Chondrocyte (in vitro differentiated cells): ENCODE measurements at places on chromosomes 1 and 21. TPM values are rescaled to one million over a fixed set of nuclear protein-coding genes. Genes with fewer than 3 reads are reported as not detected.

S100A13 gene
- total RNA-seq = 98.2 to 113 TPM (median 98.4 TPM) in 3 replicates

TEDDM1 gene
- total RNA-seq = not detected in 3 replicates

ETS2 gene
- total RNA-seq = 12.0 to 14.2 TPM (median 13.6 TPM) in 3 replicates

EFNA4 gene
- 8.9 to 10.6 TPM (median 9.7 TPM) in 3 replicates for total RNA-seq

DNA sequence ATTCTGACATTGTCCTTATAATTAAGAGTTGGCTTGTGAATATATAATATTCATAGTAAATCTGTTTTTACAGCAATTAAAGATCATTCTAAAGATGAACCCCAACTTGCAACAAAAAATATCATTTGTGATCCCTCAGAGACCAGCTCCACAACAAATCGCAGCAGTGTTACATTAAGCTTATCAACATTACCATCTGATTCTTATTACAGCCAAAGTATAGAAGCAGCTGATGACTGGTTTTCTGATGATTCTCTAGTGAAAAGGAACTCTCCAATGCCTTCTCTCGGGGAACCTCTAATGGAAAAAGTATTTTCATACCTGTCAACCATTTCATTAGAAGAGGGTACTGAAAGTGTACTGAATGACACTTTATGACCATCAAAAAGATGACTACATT lies 45.4 kb downstream of the C1orf185 start:
- no peak for DNase-seq

- no peak for DNase-seq
These were observed 56.2 kb downstream of the COL24A1 start for GRCh38 chr1:86100401-86100800.

- no peak for DNase-seq
These were observed 51.3 kb downstream of the TEX35 start for GRCh38 chr1:178564086-178564782.

GRCh38 chr1:22283596-22283995 lies 140.7 kb upstream of the WNT4 start:
- DNase-seq = no peak

DNA sequence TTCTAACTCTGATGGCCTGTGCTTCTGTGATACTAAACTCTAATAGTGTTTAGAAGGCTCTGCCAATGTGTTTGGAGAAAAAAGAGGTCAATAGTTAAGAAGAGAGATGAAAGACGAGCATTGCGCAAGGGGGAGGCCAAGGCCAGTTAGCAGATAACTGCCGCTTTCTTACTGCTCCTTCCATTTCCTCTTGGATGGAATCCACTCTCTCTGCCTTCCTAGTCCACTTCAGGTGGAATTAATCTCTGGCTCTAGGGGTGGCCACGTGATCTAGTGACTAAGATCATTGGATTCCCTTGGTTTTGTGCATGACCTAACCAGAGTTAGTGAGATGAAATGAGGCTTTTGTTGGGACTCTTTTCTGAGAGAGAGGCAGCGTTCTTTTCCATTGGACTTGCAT lies 148.3 kb downstream of the ACTL8 start:
- DNase-seq = no peak

DNA sequence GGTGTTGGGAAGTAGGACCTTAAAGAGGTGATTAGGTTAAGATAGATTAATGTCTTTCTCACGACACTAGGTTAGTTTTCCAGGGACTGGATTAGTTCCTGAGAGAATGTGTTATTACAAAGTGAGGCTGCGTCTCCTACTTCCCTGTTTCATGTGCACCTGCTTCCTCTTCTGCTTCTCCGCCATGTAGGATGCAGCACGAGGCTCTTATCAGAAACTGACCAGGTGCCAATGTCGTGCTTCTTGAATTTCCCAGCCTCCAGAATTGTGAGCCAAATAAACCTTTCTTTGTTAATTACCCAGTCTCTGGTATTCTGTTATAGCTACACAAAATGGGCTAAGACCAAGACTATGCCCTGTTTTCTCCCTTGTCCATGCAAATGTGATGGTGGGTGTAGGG lies 152.2 kb upstream of the LMO4 start:
- DNase-seq = no peak

DNA sequence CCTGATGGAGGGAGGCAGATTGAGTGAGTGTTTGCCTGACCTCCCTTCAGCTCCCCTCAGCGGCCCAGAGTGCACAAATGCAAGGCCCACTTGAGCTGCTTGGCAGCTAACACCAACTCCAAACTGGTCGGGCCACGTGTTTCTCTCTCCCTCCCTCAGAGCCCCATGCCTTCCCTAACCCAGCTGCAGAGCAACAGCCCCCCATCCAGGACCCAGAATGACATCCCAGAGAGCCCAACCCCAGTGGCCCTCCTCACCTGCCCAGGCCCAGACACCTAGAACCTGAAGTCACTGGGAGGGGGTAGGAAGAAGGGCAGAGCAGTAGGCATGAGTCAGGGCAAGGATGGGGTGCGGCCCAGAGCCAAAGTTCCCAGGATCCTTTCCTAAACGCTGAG lies 789 bp upstream of the S100A14 start:
- peak; percentile 77 for DNase-seq

DNA sequence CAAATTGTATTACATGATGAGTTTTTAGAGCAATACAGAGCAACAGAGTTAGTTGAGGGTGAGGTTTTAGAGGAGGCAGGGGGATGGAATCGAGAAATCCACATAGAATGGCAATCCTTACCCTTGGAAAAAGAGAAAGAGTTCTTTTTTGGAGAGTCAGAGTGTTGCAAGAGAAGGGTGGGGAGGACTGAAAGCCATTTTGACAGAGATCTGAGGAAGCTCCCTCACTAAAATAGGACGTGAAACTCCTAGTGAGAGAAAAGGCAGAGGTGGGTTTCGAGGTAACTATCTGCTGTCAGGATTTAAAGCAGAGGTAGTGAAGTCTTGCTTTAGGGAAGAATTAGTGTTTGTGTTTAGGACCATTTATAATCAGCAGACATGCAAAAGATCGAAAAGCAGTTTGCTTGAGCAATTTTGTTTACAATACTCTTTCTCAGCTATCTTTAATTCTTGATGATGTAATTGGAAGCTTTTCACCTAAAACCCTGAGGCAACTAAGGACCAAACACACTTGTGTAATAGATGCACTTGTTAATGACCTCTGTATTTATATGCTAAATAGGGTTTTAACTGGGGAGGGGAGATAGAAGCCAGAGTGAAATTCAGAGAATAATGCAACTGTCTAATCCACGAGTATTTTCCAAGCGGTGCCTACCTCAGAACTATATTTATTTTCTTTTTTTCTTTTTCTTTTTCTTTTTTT lies 20.0 kb downstream of the ADAMTS5 start:
- DNase-seq = no peak

DNA sequence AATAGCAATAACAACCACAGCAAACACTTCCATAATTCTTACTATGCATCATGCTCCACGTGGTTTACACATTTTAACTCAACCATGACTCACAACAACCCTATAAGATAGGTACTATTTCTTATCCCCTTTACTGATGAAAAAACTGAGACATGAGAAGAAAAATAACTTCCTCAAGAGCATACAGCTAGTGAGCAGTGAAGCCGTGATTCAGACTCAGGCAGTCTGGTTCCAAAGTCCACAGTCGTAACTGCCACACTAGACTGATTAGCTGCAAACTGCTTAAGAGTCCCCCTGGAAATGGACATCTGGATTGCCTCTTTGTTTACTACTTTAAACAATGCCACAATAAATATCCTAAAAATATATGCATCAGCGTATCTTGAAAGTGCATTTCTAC lies 55.7 kb downstream of the PLD5 start:
- DNase-seq = no peak
